ENCODE measurements at places on chromosomes 4 and X.

GRCh38 chrX:74523870-74524735 is 90.3 kb downstream of the RLIM start:
- no peak for DNase-seq

GRCh38 chr4:53043891-53044650 is 182.0 kb downstream of the RASL11B start:
- DNase-seq, result no peak

DNA sequence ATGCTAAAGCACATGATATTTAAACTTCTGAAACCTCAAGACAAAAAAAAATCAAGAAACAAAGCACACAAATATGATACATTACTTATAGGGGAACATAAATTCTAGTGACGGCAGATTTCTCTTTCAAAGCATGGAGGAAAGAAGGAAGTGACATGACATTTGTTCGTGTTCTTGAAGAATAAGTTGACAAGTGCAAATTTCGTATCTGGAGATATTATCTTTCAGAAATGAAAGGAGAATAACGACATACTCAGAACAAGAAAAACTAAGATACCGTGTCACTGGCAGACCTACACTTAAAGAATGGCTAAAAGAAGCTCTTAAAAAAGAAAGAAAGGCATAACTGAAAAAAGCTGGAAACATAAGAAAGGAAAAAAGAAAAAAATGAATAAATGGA is 16.6 kb downstream of the CENPVL2 start:
- no peak for DNase-seq

GRCh38 chr4:141840299-141840986 is 204.1 kb downstream of the IL15 start:
- DNase-seq, result no peak

DNA sequence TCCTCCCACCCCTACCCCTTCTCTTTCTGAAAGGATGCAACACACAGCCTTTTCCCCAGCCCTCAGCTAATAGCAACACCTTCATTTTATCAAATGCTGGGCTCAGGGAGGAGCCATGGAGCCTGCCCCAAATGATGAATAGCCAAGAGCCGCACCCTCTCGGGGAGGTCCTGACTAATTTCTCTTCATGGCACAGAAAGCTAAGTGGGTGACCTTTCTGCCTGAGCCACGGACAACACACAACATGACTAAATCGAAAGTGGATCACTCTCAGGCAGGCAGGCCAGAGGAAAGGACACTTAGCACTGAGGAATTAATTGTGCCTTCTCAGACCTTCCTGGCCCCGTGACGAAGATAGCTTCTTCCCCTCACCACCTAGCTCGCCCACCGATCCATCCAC is 165.1 kb upstream of the RAI2 start:
- no peak for DNase-seq

- DNase-seq, result no peak
Measured at GRCh38 chr4:186021461-186022167, 47.3 kb upstream of the TLR3 start.

- no peak for DNase-seq
Measured at GRCh38 chr4:15507679-15508078, 38.0 kb downstream of the CC2D2A start.

DNA sequence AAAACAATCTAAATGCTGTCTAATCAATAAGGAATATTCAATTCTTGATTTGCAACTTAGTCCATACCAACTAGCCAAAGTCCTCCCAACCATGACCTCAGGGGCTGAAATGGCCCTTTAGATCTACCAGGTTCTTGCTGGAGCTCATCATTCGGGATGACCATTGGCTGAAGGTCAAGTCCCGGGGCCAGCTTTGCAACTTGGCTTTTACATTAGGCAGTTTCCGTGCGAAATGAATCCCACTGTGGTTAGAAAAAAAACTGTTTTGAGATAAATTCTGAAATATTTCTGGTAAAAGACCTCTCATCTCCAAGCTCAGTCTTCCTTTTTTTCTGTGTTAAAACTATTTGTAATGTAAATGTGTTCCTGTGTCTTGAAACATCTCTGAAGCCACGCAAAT is 178.6 kb downstream of the TENM3 start:
- DNase-seq, result no peak

DNA sequence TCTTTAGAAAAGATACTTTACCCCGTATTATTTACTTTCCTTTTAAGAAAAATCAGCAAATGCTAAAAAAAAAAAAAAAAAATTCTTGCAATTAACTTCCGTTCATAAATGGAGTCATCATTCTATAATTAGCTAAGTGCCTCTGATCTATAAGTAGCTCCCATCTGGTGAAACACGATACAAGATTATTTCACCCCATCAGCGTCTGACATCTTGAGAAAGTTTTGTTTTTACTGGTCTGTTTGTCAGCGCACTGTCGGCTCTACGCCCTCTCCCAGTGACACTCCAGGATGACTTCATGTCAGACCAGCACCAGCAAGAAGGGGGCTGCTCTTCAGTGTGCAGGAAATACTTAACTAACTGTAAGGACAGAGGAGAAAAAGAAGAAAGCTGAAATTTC is 108.3 kb downstream of the AFAP1 start:
- DNase-seq, result no peak

DNA sequence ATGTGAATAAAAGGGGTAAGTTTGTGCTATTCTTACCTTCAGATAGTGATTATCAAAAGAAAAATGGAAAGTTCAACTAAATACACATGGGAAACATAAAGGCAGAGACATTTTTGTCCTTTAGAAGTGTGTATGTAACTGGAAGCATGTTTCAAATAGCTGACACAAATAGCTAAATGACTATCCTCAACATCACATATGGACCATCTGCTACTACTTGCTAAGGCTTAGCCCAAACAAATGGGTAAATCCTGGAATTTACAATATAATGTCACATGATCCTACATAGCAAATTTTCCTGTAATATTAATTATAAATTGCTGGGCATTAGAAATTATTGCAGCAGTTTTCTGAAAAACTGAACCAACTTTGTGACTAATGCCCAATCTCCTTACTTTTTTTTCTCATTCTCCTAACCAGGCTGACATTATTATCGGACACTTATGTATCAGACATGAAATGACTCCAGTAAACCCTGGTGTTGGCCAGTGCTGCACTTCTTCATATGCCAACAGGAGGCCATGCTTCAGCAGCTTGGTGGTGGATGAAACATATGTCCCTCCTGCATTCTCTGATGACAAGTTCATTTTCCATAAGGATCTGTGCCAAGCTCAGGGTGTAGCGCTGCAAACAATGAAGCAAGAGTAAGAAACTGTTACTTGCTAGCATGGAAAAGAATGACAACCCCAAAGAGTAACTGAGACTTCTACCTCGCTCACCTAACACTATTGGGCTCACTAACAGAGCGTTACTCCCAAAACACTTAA is 16.1 kb downstream of the AFP start:
- no peak for DNase-seq

- DNase-seq, result no peak
Measured at GRCh38 chr4:148255344-148255720, 186.9 kb downstream of the NR3C2 start.

- DNase-seq, result no peak
Measured at GRCh38 chr4:155828628-155829027, 37.4 kb downstream of the ASIC5 start.

- DNase-seq, result no peak
Measured at GRCh38 chr4:70722199-70722791, 531 bp downstream of the RUFY3 start.

- DNase-seq, result no peak
Measured at GRCh38 chr4:108556588-108557200, 63.7 kb upstream of the RPL34 start.

GRCh38 chr4:176879380-176880116 is 86.8 kb upstream of the VEGFC start:
- DNase-seq, result no peak

GRCh38 chr4:80646061-80646460 is 310.5 kb downstream of the CFAP299 start:
- DNase-seq, result no peak

GRCh38 chr4:77084019-77084639 is 8.3 kb upstream of the CCNI start:
- DNase-seq, result no peak

GRCh38 chr4:13703096-13703495 is 75.6 kb upstream of the BOD1L1 start:
- DNase-seq, result no peak

- no peak for DNase-seq
Measured at GRCh38 chrX:40057405-40057804, 40.4 kb downstream of the BCOR start.

GRCh38 chr4:11566444-11567022 is 137.8 kb upstream of the HS3ST1 start:
- DNase-seq, result no peak

DNA sequence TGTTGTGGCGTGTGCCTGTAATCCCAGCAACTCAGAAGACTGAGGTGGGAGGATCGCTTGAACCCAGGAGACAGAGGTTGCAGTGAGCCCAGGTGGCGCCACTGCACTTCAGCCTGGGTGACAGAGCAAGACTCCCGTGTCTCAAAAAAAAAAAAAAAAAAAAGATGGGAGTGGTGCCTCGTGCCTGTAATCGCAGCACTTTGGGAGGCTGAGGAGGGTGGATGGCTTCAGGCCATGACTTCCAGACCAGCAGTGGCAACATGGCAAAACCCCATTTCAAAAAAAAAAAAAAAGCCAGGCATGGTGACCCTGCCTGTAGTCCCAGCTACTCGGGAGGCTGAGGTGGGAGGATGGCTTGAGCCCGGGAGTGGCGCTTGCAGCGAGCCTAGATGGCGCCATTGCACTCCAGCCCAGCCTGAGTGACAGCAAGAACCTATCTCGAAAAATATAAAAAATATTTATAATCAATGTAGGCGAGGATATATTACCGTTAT is 27.0 kb downstream of the EIF2S3 start:
- peak; percentile 32 for DNase-seq

DNA sequence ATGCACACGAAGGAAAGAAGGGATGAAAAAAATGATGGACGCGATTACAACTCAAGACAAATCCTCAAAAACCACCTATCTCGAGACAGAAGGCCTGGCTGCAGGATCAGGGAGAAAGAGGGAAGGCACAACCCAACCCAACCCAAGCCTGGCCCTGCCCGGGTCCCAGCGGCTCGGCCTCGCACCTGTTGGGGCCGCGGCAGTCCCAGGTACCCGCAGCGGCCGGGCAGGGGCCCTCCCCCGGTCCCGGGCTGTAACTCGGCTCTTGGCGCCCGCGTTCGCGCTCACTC is 464 bp downstream of the RASGEF1B start:
- DNase-seq, result no peak

DNA sequence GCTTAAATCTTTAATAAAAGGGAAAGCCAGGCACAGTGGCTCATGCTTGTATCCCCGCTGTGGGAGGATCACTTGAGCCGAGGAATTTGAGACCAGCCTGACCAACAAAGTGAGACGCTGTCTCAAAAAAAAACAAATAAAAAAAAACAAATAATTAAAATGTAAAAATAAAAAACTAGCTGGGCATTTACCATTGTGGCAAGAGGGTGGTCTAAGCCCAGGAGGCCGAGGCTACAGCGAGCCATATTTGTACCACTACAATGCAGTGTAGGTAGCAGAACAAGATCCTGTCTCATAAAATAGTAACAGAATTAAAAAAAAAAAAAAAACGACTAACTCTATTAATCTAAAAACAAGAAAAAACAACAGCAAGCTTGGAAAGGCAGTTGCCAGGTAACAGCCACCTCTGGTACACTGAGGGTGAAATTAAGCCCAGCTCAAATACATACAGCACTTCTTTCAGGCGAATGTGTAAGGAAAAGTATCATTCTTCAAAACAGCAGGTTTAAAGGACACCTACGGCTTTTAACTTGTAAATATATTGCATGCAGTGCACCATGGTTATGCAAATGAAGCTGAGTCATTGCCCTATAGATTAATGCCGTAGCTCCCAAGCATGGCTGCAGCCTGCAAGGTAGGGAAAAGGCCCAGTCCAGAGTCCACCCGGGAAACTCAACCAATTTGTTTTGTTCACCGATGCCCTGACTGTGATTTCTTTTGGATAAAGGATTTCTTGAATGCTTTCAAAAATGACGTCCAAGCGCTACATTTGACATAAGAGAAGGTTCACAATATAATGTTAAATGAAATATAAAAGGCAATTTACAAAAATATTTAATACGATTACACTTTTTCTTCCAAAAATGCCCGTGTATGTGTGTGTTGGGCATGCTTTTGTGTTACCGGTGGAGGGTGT is 14.5 kb upstream of the TXLNG start:
- DNase-seq, result no peak

GRCh38 chrX:40158036-40158706 is 60.4 kb upstream of the BCOR start:
- DNase-seq, result no peak

DNA sequence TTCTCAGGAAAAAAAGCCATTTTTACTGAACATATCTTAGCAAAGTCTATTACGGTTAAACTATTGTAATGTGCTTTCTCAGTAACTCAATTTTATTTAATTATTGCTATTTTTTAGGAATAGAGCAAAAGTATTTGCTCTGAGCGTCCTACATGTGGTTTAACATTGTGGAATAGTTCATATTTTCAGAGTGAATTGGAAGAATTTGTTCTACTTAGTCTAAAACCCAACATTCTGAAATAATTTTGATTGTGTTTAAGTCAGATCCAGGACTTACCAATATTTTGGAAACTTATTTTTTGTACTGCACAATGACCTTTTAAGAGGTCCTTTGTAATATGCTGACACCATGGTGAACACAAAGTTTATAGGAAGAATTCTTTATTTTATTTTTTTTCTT is 27.2 kb downstream of the CXCL1 start:
- no peak for DNase-seq

- DNase-seq, result no peak
Measured at GRCh38 chr4:13529128-13529919, 15.0 kb downstream of the NKX3-2 start.

DNA sequence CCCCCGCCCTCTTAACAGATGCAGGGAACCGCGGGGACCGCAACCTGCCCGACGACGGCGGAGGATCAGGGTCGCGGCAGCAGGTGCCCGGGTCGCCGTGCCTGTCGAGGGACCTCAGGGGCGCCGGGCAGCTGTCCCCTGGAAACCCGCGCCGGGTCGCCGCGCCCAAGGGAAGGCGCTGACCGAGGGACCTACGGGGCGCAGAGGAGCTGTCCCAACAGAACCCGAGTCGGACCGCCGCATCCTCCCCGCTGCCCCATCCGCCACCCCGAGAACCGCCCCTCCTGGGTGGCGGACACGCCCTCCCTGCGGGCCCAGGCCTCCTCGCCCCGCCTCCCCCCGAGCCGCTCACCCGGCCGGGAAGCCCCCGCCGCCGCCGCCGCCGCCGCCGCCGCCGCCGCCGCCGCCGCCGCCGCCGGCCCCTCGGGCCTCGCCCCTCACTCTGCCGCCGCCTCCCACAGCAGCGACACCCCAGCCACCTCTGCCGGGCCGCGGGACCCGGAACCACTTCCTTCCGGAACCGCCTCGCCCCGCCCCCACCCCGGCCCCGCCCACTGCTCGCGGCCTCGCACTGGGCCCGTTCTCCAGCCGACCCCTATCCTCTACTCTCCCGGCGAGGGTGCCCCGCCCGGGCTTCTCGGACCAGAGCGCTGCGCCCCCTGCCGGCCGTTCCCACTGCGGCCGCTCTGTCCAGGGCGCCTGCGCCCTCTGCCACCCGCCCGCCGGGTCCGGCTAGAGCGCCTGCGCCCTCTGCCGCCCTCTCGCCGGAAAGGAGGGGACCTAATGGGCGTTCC is at the start of gene BCLAF3:
BCLAF3 (minus strand) TSS at position 506 of the 794 bp plus-strand sequence. CDS start 20,797 bp downstream, outside the sequence.
- DNase-seq, result peak; percentile 83

- DNase-seq, result no peak
Measured at GRCh38 chrX:32673193-32673592, 538.2 kb downstream of the DMD start.
